ENCODE measurements at places on chromosomes 6 and 20.

DNA sequence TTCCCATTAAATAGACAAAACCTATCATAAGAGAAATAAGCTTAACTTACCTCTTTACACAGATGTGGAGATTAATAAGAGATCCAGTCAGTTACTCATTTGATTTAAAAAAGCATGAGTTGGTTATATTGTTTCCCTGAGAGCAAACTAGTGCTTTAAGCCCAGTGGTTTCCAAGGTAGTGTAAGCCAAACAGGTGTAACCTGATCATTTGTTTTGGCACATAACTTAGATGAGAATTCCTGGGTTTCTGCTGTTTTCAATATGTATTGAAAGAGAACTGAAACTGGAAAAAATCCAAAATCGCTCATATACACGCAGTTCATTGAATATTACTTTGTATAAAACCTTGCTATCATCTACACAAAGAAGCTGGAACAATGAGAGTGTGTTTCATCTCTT is 30.5 kb upstream of the SMIM8 start:
- no peak for DNase-seq

DNA sequence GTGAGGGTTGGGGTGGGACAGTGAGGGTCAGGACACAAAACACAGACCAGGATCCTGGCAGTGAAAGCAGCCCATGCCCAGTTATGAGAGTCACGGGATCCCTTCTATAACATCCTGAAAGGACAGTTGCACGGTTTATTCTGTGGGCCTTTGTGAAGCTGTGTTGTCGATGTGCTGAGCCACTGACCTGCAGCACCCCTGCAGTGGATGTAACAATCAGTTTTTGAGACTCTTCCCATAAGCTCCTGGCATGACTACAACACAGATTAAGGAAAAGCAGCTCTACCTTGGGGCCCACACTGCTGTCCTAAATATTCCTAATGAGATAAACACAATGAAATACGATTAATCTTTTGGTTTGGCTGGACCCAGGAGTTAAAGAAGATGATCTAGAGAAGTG is 3.7 kb downstream of the PYGB start:
- DNase-seq = no peak

- no peak for DNase-seq
Observed at GRCh38 chr6:67593247-67593646, 1041.8 kb upstream of the ADGRB3 start.

DNA sequence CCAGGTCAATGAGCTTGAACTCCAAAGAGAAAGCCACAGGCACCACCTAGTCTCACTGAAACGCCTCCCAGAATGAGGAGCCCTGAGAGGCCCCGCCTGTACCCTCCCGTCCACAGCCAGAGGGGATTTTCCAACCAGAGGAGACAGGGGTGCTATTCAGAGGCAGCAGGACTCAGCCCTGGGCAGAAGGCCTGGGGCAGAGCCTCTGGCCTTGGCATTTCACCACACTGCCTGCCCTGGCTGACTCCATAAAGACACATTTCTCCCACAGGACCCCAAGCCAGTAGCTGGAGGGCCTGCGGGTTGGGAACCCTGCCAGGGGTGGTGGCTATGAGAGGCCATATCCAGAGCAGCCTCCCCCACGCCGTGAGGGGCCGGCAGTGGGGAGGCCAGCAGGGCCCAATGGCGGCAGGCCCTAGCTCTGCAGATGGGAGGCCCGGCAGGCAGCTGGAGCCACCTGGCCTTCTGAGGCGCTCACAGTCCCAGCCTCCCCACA is 159.3 kb downstream of the PREX1 start:
- DNase-seq = no peak

GRCh38 chr6:149881066-149881766 is 16.7 kb downstream of the RAET1E start:
- DNase-seq = no peak

Data from stimulated activated CD8-positive, alpha-beta memory T cell treated with anti-CD3 and anti-CD28 coated beads, Interleukin-15, amount 100 ng/mL, for 1 hour (primary cell).